Stimulated activated CD8-positive, alpha-beta memory T cell treated with anti-CD3 and anti-CD28 coated beads, Interleukin-7, amount 100 ng/mL, for 24 hours (primary cell): ENCODE measurements at places on chromosomes 5 and 9.
A peak's percentile ranks its signal among the peaks of the same experiment; 100 is the strongest.

DNA sequence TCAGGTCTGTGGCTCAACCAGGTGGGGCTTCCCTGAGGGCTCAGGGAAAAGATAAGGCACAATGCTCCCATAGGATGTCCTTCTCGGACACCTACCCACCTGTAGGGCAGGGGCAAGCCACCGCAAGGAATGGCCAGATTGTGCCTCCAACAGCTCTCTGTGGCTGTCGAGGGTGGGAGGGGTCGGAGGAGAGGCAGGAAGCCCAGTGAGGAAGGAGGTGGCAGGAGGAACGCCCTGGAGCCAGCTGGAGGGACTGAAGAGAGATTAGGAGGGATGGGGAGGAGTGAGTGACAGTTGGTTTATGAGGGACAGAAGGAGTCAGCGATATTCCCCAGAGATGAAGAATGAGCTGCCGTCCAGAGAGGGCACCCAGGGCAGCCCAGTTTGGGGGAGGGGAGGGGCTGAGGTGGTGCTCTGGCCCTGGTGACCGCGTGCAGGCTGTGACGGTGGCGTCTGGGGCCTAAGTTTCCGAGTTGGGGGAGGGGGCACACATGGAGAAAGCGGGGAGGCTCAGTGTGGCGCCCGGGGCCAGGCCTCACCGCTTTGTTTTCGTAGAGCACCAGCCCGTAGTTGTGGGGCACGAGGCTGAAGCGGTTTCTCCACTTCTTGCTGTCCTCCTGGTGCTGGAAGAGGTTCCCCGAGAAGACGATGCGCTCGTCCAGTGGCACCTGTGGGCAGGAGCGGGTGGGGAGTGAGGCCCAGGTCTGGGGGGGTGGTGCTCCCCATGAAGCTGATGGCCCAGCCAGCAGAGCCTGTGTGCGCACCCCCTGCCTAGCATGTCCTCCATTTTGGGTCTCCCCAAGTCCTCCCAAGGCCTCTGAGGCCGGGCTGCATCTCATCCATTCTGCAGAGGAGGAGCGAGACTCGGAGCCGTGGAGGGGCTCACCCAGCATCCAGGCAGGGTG lies 75.6 kb downstream of the LRSAM1 start:
- no peak for DNase-seq

DNA sequence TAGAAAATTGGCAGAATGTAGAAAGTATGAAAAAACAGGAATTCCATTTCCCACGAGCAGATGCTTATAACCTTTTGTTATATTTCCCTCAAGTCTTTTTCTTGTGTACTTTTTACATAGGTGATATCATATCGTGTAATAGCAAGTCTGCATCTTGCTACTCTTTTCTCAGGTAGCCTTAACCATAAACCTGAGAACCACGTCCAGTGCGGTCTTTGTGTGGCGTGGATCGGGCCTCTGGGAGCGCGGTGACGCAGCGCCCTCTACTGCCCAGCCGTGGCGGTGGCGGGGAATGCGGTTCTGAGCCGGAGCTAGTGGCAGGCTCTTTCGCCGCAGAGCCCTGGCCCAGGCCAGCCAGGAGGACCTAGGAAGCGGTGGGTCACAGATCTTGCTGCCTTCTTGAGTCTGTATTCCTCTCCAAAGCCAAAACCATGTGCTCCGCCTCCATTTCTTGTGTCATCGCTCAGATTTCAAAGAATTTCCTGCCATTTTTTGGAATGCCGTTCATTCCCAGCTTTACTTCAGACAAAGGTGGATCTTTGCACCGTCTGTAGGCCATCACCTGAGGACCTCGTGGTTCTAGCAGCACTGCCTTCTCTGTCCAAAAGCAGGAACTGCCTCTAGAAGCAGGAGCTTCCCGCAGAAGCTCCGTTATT lies 71.9 kb downstream of the MVB12B start:
- DNase-seq = peak; percentile 61

DNA sequence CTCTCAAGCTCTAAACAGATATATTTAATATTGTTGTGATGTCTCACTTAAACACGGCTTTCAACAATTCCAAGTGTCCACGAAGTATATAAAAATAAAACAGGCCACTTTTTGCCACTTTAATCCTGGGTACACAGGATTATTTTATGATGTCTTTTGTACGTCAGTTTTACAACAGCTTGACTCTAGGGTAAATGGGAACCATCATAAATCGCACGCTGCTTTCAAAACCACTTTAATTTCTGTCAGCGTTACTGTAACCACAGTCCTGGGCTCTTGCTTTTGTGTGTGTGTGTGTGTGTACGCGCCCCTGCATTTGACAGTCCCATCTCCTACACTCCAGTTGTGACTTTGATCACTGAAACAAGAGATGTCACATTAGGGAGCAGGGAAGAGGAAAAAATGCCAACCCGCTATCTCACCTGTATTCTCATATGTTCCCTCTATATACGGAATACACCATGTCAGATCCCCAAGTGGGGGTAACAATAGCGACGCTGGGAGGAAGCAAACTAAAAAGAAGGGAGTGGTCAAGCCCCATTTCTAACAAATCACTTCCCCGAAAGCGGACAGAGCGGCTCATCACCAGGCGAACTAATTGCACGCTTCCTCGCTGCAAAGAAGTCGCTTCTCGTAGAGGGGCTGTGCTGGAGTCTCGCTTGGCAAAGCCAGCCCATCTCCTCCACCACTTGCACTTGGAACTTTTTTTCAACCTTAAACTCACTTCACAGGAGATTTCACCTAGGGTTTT lies 1.2 kb downstream of the BNC2 start:
- DNase-seq = no peak

- no peak for DNase-seq
These were observed 31.8 kb downstream of the AK8 start for GRCh38 chr9:132846109-132846917.

DNA sequence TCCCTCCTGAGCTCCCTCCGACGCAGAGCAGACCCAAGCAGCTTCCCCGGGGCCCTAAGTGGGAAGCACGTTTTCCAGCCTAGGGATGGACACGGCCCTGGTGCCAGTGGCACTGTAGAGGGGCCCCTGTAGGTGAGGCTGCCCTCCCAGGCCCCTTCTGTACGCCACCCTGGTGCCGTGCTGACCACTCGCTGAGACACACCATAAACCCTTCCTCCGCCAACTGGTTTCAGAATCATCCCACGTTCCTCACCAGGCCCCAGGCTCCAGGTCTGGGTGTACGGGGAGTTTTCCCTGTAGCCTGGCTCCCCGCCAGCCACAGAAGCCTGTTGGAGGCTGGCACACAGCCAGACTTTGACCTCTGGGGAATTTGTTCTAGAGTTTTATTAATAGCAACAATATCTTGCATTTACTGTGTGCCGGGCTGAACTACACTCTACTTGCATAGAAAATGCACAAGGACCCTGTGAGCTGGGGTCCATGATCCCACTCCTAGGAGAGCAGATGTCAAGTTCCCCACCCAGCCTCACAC lies 18.2 kb upstream of the WDR38 start:
- no peak for DNase-seq

- no peak for DNase-seq
These were observed 16.6 kb downstream of the ZNF131 start for GRCh38 chr5:43137326-43137725.

- DNase-seq = no peak
These were observed 111.8 kb upstream of the SEMA6A start for GRCh38 chr5:116686438-116686837.

DNA sequence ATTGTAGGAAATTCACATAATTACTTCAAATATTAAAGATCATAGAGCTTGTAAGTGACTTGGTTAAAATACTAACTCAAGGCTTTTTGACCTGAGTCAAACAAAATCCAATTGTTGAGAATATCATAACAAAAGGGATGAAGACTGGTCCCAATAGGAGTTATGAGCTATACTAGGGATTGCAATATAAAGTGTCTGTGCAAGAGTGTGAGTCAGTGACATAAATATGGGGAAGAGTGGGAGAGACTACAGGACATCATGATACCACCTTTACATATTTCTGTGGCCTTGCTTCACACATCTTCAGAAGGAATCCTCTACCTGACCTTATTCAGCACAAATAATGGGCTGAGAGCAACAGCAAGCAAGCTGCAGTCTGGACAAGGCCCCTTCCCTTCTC lies 180.9 kb upstream of the SLC24A2 start:
- no peak for DNase-seq

GRCh38 chr9:99826579-99826978 lies 4.9 kb downstream of the NR4A3 start:
- DNase-seq = no peak
